ENCODE measurements at places on chromosomes 4 and X. TPM values are rescaled to one million over a fixed set of nuclear protein-coding genes. Genes with fewer than 3 reads are reported as not detected.

DNA sequence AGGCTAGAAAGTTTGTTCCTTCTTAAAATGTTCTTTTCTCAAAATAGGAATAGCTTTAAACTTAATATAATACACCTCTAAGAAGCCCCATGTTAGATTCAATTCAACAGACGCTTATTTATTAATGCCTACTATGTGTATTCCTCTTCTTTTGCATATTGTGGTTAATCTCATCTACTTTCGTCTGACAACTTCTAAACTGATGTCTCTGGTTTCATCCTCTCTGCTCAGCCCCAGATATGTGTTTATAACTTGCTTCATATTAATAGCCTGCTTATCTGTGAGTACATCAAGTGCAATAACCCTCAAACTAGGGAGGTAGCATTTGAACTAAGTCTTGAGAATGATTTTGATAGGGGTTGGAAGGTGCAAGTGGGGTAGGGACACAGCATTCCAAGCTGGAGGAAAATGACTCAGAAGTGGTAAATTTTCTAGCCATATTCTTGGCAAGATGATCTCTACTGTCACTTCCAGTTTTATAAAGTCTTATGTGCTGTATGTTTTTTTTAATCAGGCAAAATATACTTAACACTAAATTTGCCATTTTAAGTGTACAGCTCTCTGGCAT lies 37.0 kb downstream of the STK26 start:
- DNase-seq: no peak

DNA sequence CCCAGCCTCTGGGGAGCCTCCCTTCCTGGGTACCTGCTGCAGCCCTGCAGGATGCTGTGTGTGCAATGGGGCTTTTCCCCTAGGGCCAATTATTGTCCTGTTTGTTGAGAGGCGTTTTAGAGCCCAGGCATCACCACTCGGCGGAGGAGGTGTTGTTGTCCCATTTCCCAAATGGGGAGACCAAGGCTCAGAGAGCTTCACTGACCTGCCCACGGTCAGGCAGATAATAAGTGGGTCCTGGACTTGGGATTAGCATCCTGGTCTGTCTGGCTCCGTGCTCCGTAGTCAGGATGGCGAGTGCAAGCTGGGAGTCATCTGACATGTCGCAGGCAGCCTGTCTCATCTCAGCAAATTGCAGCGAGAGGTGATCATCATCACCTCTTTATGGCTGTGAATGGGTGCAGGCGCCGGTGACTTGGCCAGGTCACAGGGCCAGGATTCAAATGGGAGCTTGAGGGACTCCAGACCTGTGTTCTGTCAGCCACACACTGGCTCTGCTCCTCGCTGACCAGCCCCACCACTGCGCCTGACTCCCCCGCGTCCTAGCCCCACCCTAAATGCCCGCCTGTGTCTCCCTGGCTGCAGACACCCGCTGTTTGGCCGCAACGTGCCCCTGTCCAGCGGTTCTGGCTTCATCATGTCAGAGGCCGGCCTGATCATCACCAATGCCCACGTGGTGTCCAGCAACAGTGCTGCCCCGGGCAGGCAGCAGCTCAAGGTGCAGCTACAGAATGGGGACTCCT lies 16.6 kb downstream of the HTRA3 start:
- DNase-seq: no peak

DNA sequence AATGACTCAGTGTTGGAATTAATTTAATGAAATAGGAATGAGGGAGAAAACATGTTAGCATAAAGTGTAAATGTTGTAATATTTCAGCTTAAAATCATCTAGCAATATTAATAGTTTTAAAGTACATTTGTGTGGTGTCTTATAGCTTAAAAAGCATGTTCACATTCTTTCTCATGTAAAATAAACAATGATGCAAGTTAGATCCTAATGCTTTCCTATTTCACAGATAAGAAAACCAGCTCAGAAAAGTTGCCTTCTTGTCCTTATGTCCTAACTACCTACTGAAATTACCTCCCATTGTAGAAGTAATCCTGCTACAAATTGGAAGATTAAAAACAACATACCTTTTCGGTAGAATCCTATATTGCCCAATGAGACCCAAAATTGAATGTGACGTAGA lies 40.9 kb upstream of the PRDM8 start:
- DNase-seq: no peak

SH3TC1 gene
- 0.74 TPM for total RNA-seq

KLHL34 gene
- not detected for total RNA-seq

CLIC2 gene
- 0.98 TPM for total RNA-seq
